ENCODE measurements at places on chromosomes 3 and 15.

DNA sequence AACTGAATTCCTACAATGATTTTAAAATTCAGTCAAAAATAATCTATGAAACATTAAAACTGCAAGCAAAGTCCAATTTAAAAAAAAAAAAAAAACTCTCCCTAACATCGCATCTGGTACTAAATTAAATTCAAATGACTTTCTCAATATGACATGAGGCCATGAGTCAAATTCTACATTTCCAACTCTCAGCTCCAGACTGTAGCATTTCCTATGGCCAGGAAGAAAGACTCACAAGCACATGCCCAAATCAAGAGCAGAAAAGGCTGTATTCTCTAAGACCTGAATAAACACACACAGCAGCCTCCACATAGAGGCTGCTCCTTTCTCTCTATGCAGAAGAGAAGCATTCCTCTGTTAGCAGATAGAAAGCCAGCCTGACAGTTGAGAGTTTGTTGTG lies 729.2 kb downstream of the ROBO1 start:
- no peak for DNase-seq

- no peak for DNase-seq
Observed at GRCh38 chr3:178246004-178246403, 290.2 kb upstream of the KCNMB2 start.

- no peak for DNase-seq
Observed at GRCh38 chr3:79521221-79521848, 246.5 kb downstream of the ROBO1 start.

DNA sequence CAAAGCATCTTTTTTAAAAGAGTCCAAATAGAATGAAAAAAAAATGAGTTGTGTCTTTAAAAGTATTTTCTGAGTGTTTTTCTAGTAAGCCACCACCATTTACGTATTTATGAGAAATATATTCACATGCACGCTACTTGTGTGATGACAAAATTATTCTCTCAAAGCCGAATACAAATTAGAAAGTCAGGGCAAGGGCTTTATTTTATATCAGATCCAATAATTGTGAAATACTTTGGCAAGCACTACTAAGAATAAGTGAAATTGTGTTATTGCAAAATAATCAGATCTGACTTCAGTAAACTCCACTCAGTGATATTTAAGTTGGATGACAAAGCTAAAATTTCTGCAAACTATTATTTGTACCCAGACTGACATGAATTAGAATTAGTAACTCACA lies 589.3 kb upstream of the KCNMB2 start:
- DNase-seq: no peak

DNA sequence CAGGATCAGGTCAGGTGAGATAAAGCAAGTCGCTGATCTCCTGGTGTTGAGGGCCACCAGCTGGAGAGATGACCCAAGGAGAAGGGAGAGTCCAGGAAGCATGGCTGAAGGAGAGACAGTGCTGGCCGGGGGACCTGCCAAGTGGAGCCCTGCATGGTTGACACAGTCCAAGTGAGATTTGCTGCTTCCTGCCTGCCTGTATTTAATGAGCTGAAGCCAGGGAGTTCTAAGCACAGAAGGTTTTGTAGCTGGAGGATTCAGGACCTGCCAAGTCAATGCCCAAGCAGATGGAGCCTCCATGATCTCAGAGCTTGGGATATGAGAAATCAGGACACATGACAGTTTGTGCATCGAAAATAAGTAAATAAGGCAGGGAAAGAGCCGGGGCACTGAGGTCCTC lies 125.6 kb downstream of the SRGAP3 start:
- no peak for DNase-seq

- no peak for DNase-seq
Observed at GRCh38 chr3:189353318-189353965, 181.7 kb downstream of the TPRG1 start.

GRCh38 chr3:128783774-128784173 lies 57.8 kb downstream of the RAB7A start:
- no peak for DNase-seq

DNA sequence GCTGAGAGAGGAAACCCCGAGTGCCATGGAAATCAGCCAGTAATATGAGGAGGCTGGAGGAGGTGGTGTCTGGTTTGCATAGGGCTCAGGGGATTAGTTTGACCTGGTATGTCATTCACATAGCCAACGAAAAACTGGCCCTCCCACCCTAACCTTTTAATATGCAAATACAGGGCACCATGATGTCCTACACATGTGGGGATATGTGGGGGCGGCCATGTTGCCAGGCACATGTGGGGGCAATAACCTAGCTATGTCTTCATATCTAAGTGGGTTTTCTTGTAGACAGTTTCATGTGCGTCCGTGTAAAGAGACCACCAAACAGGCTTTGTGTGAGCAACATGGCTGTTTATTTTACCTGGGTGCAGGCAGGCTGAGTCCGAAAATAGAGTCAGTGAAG lies 110.1 kb downstream of the MOBP start:
- DNase-seq: no peak

DNA sequence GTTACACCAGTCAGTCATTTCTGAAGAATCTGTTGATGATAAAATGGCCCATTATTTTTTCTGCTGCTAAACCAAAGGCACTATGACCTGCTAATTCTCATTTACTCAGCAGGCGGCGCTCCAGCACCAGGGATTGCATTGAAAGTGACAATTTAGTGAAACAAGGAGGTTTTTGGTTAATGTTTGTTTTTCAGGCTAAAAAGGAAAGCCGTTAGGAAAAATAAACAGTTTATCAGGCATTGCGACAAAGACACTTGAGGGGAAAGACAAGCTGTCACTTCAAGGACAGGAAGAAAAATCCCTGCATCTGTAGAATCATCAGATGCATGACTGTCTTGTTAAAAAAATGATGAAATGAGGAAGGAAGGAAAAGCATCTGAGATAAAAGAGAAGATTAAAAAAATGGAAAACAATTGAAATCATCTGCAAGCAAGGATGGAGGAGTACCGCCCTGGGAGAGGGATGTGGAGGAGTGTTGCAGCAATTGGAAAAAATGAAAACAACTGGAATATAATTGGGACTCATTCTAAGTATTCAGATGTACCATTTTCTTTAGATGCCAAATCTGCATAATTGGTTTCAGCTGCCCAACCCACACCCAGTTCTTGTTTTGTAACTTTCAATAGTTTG lies 54.0 kb downstream of the NR1D2 start:
- no peak for DNase-seq

DNA sequence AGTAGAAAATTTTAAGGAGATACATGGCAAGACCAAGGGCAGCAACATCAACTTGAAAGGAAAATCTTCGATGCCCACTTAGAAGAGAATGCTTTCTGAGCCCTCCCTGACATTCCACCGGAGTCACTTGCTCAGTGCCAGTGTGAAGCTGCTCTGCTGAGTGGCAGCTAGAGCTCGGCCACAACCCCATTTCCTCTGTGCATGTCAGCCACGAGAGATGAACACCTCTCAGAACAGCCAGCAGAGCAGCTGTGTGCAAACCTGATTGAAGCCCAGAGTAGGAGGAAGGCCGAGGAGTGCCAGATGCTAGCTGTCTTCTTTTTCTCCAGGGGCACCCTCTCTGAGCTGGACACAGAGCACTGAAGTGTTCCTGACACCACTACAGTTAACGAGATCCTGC lies 12.2 kb downstream of the TARS3 start:
- DNase-seq: no peak

DNA sequence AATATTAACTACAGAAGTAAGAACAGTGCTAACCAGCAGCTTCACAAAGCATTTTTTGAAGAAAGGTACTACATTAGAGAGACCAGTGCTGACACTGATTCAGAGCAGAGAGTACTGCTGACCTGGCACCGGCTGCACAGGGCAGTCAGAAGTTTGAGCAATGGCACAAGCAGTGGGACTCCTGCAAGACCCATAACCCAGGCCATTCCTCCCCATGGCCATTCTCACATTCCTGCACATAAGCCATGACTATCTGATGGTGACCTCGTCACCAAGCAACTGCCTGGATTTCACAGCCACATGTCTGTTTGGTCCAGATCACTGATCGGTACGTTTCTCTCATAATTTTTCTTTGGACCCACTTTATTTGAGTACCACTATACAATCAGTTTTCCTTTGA lies 88.7 kb downstream of the GPR156 start:
- no peak for DNase-seq

GRCh38 chr15:100525436-100525835 lies 3.3 kb downstream of the CERS3 start:
- DNase-seq: no peak

GRCh38 chr3:53806182-53807116 lies 39.8 kb downstream of the CHDH start:
- DNase-seq: no peak

DNA sequence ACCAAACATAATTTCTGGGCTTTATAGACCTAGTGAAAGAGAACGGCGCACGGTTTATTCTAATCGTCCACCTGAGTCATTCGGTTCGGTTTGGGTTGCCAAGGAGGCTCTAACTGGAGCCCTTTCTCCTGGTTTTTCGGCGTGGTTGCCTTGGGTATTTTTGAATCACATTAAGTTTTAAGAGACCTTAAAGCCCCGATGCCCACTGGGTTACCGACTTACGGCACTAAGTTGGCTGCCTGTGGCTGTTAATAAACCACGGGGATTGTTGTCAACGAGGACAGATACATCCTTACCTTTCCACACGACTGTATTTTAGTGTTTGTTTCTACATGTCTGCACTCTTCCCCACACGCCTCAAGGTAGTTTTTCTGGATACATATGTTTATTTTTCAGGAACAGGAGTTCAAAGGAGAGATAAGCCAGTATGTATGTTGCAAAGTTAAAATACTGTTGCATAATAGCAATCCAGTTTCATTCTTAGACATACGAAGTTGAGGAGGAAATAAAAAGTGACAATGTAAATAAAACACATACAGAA lies 1.2 kb upstream of the ANP32A start:
- no peak for DNase-seq

DNA sequence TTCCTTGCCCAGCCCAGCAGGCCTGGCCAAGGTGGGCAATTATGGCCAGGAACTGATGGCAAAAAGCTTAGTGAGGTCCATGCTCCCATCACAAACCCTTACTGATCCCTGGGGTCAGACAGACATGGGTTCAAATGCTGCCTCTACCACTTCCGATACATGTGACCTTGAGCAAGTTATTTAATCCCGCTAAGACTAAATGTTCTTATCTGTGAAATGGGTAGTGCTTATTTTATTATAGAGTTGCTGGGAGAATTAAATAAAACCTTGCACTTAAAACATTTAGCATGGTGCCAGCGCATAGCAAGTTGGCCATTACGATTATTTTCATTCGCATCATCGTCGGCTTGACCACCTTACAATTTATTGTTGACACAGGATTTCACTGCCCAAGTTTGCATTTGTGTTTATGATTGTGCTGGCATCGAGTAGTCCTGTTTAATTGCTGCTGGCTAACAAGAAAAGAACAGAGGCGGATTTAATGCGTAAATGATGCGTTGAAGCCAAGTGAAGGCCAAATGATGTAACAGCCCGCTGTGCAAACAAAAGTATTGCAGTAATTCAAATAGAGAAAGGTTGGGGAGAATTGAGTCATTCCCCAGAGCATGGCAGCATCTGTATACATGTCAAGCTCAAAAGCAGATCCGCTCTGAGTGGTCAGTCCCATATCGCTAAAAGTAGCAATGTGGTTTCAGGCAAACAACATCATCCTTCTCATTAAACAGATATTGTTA lies 7.3 kb upstream of the FURIN start:
- DNase-seq: no peak

DNA sequence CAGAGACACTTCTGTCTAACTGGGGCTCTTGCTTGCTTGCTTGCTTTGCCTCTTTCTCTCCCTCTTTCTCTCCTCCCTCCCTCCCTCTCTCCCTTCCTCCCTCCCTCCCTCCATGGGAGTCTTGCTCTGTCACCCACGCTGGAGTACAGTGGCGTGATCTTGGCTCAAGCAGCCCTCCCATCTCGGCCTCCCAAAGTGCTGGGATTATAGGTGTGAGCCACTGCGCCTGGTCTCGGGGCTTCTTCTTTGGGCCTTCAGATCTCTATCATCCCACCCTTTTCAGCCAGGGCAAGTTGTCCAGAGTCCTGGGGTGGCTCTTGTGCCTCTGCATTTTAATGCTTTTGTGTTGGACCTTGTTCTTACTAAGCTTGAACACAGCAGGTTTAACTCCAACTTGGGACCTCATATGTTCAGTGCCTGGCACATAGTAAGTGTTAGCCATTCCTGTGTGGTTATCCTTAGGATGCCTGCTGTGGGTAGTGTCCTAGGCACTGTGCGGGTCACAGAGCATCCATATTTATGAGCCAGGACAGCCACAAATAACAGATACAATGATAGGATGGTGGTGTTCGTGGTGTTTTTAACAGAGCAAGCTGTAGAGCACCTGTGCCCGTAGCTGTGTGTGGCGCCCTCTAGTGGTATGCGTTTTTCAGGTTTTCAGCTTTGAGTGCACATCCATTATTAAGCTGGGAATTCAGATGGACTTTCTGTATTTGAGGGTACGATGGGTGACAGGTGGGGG lies 75.1 kb downstream of the CCK start:
- peak; percentile 26 for DNase-seq

DNA sequence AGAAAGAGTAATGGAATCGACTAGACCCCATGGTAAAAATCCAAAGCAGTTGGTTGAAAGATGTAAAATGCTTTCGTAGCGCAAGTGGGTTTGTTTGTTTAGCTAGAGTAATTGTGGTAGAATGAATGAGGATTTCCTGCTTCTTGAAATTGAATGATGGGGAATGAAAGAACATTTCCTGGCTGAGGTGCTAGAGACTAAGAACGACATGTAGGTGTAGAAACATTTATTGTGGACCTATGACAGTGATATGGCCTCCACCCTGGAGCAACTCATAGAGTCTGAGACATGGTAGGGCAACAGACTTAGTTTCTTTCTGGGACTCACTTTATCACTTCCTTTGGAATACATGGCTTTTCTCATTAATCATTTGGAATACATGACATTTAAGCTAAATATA lies 467.6 kb upstream of the CFAP20DC start:
- DNase-seq: no peak

DNA sequence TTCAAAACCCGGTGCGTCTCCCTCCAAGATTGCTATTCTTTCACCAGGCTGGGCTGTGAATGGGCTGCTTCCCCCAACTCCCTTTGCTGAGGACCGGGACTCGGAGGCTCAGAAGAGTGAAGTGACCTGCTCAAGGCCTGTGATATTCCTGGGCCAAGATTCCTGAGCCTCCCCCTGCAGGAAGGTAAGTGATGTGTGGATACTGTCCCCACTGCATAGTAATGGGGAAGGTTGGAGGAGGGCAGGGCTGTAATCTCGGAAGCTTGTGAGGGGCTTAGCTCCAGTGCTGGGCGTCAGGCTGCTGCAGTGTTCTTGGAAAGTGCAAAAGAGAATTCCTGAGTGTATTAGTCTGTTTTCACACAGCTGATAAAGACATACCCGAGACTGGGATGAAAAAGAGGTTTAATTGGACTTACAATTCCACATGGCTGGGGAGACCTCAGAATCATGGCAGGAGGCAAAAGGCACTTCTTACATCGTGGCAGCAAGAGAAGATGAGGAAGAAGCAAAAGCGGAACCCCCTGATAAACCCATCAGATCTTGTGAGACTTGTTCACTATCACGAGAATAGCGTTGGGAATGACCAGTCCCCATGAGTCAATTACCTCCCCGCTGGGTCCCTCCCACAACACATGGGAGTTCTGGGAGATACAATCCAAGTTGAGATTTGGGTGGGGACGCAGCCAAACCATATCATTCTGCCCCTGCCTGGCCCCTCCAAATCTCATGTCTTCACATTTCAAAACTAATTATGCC lies 67.6 kb downstream of the EFCAB12 start:
- no peak for DNase-seq
